Right ventricle myocardium inferior (tissue), 1 donor: ENCODE measurements at places on chromosomes 3 and 15. TPM values are rescaled to one million over a fixed set of nuclear protein-coding genes. Genes with fewer than 3 reads are reported as not detected.
A peak's percentile ranks its signal among the peaks of the same experiment; 100 is the strongest.

- DNase-seq, result peak; percentile 67
Observed at GRCh38 chr15:77611767-77612166, 20.9 kb downstream of the LINGO1 start.

DNA sequence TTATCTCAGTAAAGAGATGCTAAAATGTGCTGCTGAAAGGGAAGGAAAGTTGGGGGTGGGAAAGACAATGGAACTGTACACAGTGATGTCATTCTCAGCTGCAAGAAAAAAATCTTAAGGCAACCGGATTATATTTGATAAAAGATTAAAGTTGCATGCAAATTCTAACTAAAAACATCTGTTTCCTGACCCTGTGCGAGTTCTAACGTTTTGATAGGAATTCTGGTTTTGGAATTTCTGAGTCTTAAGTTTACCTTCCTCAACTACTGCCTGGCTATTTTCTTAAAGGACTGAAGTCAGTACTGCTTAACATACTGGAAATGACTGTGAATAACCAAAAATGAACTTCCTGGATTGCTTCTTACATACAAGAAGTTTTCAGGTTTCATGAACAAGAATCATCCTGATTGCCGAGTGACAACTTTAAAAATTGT lies 115.5 kb downstream of the SLC25A26 start:
- DNase-seq, result no peak

DNA sequence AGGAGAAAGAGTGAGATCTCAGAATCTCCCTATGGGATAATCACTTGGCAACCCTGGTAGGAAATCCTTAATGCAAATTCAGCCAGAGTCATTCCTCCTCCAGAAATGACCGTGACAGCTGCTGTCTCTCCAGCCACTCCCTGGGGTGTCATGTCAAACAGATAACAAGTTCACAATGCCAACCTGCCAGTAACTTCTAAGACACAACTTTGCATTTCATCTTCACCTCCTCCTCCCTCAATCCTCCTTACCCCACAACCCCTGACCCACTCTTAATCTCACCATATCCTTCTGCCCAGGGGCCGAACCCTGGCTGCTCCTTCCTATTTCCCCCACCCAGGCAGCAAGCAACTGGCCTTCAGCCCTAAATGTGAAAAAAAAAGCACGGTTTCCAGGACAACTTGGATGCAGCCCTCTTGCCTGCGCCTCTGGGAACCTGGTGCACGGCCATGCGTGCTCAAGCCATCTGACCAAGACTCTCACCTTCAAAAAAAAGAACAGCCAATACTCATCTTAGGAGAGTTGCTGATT lies 166.0 kb downstream of the NTRK3 start:
- DNase-seq, result no peak

DNA sequence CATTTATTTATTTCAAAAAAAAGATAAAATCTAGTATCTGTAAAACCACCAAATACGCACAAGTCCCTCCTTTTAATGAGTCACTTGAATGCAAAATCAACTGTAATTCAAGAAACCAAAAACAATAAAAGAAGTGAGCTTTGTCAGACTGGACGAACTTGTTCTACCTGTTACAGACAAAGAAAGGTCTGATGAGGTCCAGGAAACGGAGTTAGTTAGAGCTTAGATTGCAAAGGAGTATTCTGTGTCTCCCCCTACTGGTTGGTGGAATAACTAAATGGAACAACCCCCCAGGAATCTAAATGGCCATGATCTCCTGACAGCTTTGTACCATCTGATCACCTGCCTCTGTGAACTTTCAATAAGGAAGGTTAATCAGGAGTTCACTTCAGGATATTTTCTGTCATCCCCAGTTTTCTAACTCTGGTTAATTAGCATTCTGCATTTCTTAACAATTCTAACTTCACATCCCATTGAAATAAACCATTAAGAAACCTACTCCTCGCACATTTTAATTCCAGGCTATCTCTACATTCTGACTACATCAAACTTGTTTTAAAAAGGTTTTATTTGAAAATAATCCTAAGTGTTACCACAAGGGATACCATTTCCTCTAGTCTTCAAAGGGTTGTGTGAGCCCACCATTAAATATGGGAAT lies 333.0 kb upstream of the SATB1 start:
- no peak for DNase-seq

DNA sequence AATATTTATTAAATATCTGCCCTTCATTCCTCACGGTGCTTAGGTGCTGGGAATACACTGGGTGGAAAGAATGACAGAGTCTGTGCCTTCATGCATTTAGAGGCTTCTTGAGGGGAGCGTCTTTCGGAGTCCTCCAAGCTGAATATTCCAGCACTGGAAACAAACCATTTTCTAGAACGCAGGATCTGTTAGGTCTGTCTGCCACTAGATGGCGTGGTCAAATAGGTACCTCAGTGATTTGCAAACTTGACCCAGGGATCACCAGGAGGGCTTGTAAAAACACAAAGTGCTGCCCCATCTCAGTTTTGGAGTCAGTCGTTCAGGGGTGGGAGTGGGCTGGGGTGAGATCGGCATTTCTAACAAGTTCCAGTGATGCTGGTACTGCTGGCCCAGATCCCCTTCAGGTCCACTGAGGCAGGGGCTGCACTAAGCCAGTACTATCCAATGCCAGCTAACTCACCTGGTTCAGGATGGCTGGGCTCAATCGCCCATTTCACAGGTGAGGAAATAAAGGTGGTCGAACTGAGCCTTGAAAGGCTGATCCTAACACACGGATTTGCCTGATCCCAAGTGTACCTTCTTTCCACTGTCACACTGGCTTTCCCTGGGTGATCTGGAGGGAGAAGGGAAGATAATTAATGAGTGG lies 14.8 kb downstream of the ARNT2 start:
- no peak for DNase-seq

GRCh38 chr15:100713163-100713867 lies 110.9 kb downstream of the ASB7 start:
- no peak for DNase-seq

DNA sequence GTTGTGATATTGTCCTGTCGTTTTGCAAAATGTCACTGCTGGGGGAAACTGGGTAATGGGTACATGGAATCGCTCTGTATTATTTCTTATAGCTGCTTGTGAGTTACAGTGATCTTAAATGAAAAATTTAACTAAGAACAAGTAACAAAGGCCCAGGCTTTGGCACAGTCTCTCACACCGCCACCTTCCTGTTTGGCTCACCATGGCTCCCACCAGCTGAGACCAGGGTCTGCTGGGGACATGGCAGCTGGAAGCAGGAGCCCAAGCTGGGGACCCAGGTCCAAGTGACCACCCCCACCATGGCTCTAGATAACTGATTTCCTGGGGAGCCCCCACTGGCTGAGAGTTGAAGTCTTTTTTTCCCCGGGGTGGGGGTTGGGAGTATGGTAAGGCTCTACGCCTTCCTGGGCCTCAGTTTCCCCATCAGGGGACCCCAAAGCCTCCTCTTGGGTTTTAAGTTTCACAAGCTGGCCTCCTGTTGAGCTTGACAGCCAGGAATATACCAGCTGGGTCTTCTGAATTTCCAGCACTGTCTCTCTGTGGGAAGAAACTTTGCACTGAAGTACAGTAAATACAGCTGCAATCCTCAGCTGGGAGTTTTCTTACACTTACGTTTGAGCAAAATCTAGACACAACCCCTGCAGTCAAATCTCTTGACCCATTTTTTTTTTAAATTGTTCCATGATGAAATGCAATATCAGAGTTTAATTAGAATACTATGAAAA lies 26.1 kb downstream of the ABTB1 start:
- no peak for DNase-seq

GRCh38 chr15:97745481-97746071 lies 214.9 kb upstream of the ARRDC4 start:
- DNase-seq, result no peak

DNA sequence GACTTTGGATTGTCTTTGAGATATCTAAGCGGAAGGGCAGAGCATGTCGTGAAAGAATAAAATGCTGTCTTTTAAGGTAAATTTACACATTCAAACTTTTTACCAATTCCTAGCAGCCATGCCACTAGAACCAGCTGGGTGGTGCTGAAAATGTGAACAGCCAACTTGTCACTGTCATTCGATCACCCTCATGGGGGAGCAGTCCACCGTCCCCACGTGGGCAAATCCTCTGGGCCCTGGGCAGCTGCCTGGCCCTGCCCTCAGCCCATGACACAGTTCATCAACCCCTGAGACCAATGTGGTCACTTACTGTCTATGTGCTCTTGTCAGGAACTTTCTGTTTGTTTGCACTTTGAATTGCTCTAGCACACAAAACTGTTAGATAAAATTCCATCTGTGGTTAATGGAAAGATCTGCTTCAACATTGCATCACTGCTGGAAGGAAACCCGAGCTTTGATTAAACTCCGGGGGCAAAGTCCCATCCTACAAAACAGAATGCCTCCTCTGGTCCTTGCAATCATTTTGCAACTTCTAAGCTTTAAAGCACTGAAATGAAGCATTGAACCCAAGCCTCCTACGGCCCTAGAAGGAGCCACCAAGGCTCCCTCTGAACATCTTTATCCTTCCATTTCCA lies 50.1 kb downstream of the PCSK6 start:
- no peak for DNase-seq

DNA sequence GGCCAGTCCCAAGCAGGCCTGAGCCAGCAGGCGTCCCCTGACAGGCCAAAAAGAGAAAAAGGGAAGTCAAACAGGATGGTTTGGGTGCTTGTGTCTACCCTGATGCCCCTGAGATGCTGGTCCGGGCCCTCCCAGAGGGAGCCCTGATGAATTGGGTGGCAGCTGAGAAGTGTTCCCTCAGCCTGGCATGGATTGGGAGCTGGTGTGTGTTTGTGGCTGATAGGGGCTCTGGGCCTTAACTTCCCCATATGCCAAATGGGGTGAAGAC lies 1.4 kb downstream of the FBLN2 start:
- DNase-seq, result no peak

DNA sequence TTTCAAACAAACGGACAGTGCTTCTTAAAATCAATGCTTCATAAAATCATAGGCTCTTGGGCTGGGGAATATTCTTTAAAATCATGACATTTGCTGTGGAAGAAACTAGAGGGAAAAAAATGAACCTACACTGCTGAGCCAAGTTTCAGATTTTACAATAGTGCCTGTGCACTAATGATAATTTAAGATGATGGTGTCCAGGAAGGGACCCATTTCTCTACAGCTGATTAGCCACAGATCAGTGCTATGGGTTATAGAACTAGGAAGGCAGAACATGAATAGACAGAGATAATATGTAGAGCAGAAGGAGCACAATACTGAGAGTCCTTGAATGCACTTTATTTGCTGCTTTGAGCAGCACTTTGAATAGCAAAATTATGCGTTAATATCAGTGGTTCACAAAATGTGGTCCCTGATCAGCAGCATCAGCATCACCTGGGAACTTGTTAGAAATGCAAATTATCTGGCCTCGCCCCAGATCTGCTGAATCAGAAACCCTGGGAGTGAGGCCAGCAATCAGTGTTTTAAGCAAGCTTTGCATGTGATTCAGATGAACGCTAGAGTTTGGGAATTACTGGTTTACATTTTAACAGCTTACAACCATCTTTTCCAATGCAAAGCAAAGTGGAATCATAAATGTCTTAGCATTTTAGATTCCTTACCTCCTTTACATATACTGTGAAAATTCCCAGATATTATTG lies 135.8 kb upstream of the ANKRD28 start:
- no peak for DNase-seq

- DNase-seq, result no peak
Observed at GRCh38 chr15:56160966-56161365, 82.7 kb downstream of the RFX7 start.

DNA sequence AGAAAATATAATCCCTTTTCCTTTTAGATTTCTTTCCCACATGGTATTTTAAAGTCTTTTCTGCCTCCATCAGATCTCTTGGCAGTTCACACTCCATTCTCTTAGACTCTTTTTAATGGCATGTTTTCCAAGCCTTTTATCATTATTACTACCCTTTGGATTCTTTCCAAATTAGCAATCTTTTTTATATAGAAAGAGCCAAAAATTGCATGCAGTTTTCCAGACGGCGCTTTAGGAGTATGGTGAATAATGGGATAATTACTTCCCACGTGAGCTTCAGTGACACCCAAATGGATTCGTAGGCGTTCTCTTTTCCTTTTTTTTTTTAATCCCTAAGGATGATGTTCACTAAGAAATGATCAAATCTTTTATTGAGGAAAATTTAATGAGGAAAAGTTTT lies 354.8 kb upstream of the DNAJC19 start:
- DNase-seq, result no peak

- DNase-seq, result no peak
Observed at GRCh38 chr15:90421527-90421926, 33.5 kb downstream of the IQGAP1 start.

GRCh38 chr3:23085261-23085660 lies 117.9 kb upstream of the UBE2E2 start:
- no peak for DNase-seq

DNA sequence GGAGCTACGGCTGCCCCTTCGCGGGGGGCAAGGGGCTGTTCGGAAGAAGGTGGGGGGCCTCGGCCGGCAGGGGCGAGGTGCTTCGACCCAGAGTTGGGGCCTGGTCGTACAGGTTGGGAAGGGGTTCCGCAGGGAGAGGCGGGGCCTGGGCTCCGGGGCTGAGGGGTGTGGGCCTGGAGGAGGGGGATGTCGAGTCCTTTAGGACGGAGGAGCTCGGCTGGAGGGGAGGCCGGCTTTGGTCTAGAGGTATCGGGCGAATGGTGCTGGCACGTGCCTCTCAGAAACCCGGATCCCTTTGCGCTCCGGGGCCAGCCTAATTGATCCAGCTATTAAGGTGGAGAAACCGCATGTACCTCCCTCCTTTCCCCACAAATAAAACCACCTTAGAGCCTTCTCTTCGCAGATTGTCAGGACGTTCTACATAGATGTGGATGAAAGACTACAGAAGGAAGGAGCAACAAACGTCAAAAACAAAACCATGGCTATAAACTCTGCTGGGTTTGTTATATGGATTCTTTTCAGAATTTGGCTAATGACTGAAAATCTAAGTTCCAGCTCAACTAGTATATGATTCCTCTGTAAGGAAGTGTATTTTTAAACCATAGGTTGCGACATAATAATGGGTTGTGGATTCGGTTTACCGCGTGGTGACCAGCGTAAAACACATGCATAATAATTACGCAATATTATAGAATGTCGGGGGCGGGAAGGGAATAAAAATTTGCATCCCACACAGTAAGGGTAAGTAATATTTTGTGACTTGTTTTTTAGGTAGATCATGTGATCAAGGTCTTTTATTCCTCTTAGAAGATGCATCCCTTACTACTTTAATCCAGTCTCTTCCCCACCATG lies 644 bp upstream of the NGLY1 start:
- peak; percentile 74 for DNase-seq

- no peak for DNase-seq
Observed at GRCh38 chr3:155015776-155016436, 64.2 kb upstream of the MME start.

DNA sequence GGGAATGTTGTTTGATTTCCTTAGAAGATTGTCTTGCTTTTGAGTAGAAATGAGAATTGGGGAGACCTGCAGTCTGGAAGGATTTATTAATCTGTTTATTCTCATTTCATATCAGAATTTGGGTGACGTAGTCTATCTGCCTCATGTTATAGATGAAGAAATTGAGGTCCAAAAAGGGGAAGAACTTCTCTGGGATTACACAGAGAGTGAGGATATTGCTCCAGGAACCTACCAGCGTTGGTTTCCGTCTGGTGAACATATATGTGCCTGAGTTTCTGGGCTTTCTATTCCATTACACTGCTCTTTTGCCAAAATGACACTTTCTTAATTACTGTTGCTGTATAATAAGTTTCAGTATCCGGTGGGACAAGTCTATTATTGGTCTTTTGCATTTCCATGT lies 51.8 kb downstream of the CTDSPL start:
- DNase-seq, result no peak

The COPB2 gene
- total RNA-seq, result 62.1 TPM

The ADAMTS7 gene
- 32.1 TPM for total RNA-seq

The DUOX1 gene
- 1.0 TPM for total RNA-seq

The XCR1 gene
- total RNA-seq, result not detected

The ZNF717 gene
- 7.5 TPM for total RNA-seq

The IQCH gene
- total RNA-seq, result 0.51 TPM

The PLCB2 gene
- 8.2 TPM for total RNA-seq

The P2RY14 gene
- total RNA-seq, result 3.9 TPM

The DNAH12 gene
- not detected for total RNA-seq
